ENCODE measurements at places on chromosomes 11 and 22.

DNA sequence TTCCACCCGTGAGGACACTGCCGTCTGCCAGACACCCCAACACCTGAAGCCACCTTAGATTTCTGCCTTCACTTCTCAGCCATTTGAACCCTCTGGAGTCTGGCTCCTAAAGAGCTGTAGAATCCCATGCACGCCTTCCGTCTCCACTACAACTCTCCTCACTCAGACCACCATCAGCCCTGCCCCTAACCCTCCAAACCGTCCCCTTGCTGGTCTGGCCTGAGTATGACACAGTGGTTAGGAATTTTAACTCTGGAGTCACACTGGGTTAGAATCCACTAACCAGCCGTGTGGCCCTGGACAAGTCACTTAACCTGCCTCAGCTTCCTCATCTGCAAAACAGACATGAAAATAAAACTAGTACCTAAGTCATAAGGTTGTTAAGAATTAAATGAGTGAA lies 3.0 kb downstream of the CNIH2 start:
- no peak for DNase-seq

DNA sequence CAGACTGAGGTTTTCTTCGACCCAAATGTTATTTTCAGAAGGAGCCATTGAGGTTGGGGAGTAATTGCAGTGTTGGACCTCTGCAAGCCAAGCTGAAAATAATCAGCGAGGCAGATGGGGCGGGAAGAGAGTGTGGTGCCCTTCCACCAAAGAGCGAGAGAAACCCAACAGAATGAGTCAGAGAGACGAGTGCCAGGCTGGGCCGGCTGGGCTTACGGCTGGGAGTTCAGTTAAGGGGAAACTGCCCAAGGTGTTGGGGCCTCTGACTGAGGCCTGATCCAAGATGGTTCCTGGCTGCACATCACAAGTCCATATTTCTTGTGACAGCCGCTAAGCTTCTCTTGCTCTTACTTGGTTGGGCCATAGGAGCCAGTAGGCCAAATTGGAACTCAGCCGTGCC lies 30.4 kb upstream of the CREB3L1 start:
- no peak for DNase-seq

- DNase-seq: no peak
Measured at GRCh38 chr11:76160856-76161255, 45.4 kb downstream of the WNT11 start.

GRCh38 chr11:131838016-131838415 lies 467.6 kb downstream of the NTM start:
- no peak for DNase-seq

- DNase-seq: no peak
Measured at GRCh38 chr11:65853246-65853979, 4.6 kb downstream of the CFL1 start.

GRCh38 chr22:49567899-49568750 lies 259.5 kb downstream of the BRD1 start:
- DNase-seq: no peak

DNA sequence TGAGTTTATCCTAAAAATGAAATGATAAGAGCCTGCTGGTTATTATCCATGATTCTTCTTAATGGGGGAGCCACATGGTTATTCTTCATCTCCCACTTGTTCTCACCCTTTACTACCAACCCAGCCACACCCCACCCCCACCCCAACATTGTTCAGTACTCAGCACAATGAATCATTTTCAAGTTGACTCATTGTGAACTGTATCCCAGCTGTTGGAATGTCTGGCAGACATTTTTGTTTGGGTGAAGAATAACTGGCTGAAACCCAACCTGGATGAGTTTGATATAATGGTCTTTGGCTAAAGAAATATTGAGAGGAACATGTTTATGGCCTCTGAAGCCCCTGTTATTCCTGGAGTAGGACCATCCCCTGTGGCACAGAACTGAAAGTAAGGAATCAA lies 136.2 kb downstream of the ELP4 start:
- no peak for DNase-seq

DNA sequence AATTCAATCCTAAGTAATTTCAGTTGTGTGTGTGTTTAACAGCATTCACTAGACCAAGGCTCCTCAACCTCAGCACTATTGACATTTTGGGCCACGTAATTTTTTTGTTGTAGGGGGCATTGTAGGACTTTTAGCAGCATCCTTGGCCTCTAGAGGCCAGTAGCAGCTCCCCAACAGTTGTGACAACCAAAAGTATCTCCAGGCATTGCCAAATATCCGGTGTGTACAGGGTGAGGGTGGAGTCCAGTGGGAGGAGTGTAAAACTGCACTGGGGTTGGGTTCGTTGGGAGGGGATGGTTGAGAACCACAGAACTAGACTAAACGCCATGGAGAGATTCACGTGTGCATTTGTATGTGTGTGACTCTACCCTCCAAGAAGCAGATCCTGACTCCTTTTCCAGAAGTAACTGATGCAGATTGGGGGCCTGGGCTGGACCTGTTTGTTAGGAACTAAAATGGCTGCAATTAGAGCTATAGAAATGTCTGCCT lies 5.9 kb upstream of the PHF21A start:
- DNase-seq: no peak

DNA sequence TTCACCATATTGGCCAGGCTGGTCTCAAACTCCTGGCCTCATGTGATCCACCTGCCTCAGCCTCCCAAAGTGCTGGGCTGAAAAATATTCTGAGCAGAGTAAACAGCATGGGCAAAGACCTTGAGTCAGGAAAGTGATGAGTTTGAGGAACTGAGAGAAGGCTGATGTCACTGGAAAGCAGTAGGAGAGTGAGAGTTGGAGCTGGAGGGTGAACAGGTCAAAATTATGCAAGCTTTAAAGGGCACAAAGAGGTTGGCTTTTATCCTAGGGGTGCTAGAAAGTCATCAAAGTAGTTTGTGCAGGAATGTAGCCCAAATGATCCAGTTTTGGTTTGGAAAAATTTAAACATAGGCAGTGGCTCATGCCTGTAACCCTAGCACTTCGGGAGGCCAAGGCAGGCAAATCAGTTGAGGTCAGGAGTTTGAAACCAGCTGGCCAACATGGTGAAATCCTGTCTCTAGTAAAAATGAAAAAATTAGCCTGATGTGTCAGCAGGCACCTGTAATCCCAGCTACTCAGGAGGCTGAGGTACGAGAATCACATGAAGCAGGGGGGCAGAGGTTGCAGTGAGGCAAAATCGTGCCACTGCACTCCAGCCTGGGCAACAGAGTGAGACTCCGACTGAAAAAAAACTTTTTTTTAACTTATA lies 44.7 kb upstream of the CXCR5 start:
- DNase-seq: no peak

GRCh38 chr11:22666688-22667439 lies 453 bp downstream of the GAS2 start:
- DNase-seq: peak; percentile 59

DNA sequence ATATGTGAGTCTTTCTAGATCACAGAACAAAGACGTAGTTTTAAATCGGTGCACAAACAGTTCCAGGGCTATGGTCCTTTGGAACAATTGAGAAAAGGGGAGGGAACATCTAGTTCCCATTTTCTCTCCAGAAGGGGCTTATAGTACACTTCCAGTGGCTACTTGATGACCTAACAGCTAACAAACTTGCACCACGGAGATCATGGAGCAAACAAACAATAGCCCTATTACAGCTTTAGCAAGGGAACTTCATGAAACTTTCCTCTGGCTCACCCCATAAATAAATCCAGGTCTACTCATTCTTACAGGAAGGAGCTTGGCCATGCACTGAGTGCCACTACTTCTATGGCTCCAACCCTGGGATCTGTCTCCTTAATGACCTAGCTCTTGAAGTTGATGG lies 8.3 kb upstream of the FOLR2 start:
- DNase-seq: no peak

GRCh38 chr11:45959851-45960250 lies 37.4 kb downstream of the LARGE2 start:
- DNase-seq: no peak

- DNase-seq: no peak
Measured at GRCh38 chr22:40397396-40397795, 27.0 kb downstream of the SGSM3 start.

- DNase-seq: no peak
Measured at GRCh38 chr11:22466809-22467208, 128.6 kb downstream of the SLC17A6 start.

- no peak for DNase-seq
Measured at GRCh38 chr11:12150831-12151382, 40.5 kb downstream of the MICAL2 start.

DNA sequence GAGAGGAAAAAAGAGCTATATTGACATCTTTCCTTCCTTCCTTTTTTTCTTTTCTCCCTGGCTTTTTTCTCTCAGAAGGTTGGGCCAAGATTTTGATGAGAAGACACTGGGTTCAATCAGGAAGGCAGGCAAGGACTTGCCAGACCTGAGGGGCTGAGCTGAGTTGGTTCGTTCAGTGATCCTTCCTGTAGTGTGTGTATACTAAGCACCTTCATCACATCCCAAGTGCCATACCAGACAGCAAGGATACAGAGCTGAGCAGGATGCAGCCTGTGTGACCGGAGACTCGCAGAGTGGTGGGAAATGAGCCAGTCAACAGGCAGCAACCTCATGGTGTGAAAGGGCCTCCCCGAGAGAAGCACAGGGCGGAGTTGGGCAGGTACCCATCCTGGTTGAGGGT lies 95.5 kb downstream of the SPON1 start:
- no peak for DNase-seq

DNA sequence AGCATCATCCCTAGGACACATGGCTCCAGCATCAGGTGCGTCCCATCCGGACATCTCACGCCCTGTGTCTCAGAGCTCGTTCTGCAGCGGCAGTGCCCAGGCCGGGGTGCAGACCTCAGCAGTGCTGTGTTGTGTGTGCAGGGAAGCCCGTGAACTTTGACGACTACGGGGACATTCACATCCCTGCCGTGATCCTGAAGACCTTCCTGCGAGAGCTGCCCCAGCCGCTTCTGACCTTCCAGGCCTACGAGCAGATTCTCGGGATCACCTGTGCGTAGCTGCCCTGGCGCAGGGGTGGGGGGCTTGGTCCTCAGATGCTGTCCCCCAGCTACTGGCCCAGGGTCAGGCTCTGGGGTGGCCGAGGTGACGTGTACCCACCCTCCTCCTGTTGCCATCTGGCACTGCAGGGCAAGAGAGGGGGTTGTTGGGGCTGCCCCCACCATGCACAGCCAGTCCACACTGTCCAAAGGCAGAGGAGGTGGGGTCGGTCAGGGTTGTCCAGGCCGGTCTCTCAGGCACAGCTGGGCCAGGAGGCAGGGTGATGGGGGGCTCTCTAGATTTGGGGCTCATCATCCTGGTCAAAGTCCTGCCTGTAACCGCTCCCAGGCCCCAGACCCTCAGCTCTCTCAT lies 96.5 kb downstream of the ARHGAP8 start:
- no peak for DNase-seq

- no peak for DNase-seq
Measured at GRCh38 chr11:118570787-118571186, 1.4 kb upstream of the ARCN1 start.

DNA sequence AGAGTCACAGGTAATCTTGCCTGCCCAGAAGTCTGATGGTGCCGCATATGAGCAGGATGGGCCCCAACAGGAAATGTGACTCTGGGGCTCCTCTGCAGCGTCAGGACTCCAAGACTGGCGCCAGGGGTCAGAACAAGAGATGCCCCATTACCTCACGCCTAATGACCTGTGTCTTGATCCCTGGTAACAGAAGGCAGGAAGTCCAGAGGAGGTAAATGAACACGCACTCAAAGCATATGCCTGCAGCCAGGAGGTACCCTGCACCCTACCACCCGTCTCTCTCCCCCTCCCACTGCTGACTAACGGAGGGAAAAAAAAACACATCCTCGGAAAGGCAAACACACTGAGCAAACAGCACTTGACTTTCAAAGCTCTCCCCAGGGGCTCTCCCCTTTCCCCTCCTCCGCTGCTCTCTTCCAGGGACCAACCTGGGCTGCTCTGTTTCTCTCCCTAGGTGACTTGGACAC lies 37.3 kb downstream of the ABCC8 start:
- no peak for DNase-seq

GRCh38 chr11:110148775-110149744 lies 55.9 kb downstream of the ZC3H12C start:
- no peak for DNase-seq

DNA sequence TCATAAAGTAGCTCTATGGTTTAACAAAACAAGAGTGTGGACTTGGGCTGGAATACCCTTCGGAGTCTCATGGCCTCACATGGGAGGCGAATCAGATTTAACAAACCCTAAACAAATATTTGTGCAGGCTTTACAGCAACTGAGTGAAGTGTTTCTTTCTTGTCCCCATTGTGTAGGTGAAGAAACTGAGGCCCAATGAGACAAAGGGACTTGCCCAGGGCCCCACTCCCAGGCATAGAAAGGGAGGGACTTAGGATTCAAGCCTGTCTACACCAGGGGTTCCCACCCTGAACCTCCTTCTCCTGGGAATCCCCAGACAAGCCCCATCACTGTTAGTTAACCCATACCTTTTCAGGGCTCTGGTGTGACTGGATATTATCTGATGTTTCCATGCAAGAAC lies 55.1 kb upstream of the CRYBB3 start:
- DNase-seq: no peak

DNA sequence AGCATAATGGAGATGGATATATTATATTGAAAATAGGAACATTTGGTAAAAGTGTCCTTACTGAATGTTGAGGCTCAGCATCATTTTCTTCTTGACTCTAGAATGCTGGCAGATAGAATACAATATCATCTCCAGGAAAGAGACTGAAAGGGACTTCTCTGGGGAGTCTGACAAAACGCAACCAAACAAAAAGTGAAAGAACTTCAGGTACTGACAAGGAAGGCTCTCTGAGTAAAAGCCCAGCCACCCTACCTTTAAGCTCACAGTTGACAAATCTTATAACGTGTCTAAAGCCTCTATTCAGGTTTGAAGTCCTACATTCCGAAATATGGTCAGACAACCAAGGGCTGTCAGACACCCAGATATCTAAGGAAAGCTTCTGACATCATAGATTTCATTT lies 590.8 kb downstream of the SOX6 start:
- no peak for DNase-seq

GRCh38 chr11:3613998-3614741 lies 27.6 kb downstream of the ART5 start:
- DNase-seq: no peak

GRCh38 chr11:12771875-12772274 lies 97.7 kb downstream of the TEAD1 start:
- DNase-seq: no peak

- DNase-seq: no peak
Measured at GRCh38 chr22:43114958-43115357, 4.4 kb downstream of the BIK start.

GRCh38 chr22:44326491-44326885 lies 13.7 kb upstream of the SHISAL1 start:
- no peak for DNase-seq

GRCh38 chr11:57407010-57407920 lies 16.8 kb upstream of the PRG2 start:
- no peak for DNase-seq

GRCh38 chr11:45806937-45807791 lies 2.2 kb downstream of the SLC35C1 start:
- DNase-seq: no peak

GRCh38 chr11:74459584-74459983 lies 7.8 kb downstream of the KCNE3 start:
- no peak for DNase-seq

DNA sequence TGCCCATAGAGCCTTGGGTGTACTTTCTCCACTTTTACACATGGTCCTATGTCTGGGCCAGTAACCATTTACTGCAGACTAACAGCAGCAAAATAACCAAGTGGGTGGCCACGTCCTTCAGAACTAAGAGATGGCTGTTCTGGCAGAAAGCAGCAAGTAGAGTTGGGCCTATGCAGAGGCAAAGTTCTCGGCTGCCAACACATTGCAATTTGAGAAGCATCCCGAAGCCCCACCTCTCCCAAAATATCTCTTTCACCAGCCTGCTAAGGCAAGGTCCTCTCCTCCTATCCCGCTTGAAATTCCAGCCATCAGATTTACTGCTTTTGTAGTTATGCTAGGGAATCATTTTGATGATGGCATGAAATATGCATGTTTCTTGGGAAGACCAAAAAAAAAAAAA lies 118.5 kb upstream of the APOA1 start:
- DNase-seq: no peak

Data from ovary (tissue), 10 donors.